ENCODE measurements at places on chromosomes 5 and 9. TPM values are rescaled to one million over a fixed set of nuclear protein-coding genes. Genes with fewer than 3 reads are reported as not detected.

GRCh38 chr5:137264573-137264972 is 234.6 kb downstream of the SPOCK1 start:
- peak; percentile 21 for DNase-seq

DNA sequence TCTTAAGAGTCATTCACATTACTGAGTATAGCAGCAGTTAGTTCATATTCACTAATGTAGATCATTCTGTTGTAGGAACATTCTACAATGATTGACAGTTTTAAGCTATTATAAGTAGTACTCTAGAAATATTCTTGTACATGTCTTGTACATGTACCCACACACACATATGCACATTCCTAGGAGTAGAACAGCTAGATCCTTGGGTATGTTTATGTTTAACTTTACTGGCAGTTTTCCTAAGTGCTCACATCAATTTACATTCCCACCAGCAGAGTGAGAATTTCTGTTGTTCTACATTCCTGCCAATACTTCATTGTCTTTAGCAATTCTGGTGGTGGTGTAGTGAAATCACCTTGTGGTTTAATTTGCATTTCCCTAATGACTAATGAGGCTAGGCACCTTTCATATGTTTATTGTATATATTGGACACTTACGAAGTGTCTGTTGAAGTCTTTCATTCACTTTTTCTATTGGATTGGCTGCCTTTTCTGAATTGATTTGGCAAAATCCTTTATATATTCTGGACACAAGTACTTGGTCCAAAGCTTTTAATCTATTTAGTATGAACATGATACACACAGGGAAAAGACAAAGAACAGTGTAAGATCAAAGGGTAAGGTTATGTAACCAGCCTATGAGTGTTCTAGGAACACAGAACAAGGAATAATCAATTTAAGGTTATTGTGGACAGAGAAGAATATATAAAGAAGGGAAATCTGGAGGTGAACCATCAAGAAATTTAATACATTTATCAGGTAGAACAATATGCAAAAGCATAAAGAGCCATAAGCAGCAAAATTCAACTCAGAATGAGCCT is 95.6 kb downstream of the MLLT3 start:
- DNase-seq, result no peak

Gene IER5L
- 6.7 TPM for total RNA-seq

DNA sequence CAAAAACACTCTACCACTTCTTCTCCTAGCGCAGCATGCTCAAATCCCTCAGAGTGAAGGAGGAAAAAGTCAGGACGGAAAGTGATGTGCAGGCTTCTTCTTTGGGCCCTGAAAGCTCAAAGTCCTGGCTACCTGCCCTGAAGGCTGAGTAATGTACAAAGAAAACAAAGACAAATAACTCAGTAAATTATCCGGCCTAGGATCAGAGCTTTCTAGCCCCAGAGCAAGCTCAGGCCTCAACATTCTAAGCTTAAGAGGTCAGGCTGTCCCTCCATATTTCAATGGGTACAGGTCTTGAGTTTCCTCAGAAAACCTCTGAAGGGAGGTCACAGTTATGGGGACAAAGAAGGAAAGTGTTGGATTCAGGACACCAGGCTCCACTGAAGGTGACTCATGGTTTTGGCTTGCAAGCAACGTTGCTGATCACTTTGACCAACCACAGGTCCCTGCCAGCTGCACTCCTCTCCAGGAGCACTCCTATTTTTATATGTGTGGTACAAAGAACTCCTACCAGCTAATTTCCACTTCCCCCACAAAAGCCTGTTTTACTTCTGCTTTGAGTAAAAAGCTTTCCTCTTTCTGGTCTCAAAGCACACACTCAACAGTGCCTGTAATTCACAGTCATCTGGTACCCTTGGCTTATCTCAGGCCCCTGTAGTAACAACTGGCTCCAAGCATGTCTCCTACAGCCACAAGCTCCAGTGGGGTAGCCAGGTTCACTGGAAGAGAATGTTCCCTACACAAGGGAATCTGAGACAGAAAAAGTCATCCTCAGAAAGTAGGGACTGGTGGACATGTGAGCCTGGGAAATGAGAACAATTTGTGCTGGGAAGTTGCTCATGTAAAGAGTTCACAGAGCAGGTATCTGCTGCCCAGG is 115.7 kb downstream of the UGCG start:
- peak; percentile 92 for DNase-seq

DNA sequence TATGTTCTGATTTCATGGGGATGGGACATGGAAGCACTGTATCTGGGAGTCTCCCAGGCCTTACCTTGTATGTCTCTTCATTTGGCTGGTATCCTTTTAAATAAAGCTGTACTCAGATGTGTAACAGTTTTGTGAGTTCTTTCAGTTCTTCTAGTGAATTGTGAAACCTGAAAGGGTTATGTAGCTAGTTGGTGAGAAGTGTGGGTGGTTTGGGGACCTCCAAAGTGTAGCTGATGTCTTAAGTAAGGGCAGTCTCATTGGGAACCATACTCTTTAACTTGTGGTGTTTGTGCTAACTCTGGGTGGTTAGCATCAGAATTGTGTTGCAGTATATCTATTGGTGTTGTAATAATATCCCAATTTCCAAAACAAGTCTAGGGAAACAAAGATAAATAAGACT is 166.9 kb upstream of the CCNH start:
- DNase-seq, result no peak

Gene MRPL50
- total RNA-seq, result 15.5 TPM

GRCh38 chr9:34343090-34343489 is 13.7 kb downstream of the NUDT2 start:
- no peak for DNase-seq

DNA sequence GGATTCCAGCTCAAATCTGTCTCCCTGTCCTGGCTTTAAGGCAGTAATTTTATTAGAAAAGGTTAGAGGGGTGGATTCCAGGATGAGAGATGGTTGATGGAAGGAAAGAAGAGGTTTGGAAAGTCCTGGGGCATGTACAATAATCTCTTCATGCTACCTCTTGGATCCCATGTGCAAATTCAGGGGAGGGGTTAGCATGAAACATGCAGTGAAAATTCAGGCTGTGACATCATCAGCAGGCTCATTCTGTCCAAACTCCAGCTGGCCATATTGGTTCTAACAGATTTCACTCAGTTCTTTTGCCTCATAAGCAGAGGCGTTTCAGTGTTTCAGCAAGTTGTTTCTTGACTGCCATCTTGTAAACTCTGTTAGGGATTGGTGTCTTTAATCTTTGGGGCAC is 55.4 kb downstream of the CYSTM1 start:
- DNase-seq, result no peak

Gene PCDHGA8
- 0.32 TPM for total RNA-seq

DNA sequence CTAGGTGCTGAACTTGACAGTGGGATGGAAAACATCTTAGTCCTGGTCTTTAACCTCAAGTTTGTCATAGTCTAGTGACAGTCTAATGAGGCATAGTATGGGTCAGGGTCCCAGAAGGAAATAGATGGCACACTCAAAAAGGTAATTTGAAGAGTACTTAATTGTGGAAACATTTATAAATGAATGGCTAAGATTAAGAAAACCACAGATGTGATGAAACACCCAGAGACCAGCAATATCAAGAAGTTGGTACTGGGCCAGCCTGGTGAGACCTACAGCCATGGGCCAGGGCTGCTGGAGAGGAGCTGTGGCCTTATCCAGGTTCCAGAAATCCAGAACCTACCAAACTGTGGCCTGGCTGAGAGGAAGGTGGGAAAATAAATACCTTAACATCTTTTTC is 93.5 kb upstream of the ATG10 start:
- no peak for DNase-seq

DNA sequence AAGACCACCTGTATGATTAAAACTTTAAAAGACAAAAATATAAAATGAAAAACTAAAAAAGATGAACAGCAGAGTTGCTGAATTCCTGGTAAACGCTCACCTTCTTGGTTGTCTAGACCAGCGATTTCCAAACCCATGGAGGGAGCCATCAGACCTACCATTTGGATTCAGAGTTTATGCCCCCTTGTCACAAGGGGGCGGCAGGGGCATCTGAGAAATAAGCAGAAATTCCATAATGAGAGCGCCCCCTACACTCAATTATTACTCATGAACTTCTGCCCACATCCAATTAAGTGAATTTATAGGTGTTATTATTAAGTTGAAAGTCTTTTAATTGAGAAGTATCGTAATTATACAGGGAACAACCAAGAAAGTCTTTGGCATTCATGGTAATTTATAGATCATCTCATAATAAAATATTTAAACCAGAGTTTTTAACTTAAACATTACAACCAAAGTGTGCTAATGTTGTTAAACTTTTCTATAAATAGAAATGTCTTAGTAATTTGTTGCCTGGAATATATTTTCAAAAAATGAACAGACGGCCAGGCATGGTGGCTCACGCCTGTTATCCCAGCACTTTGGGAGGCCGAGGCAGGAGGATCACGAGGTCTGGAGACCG is 35.2 kb upstream of the SPATA31C2 start:
- peak; percentile 56 for DNase-seq

DNA sequence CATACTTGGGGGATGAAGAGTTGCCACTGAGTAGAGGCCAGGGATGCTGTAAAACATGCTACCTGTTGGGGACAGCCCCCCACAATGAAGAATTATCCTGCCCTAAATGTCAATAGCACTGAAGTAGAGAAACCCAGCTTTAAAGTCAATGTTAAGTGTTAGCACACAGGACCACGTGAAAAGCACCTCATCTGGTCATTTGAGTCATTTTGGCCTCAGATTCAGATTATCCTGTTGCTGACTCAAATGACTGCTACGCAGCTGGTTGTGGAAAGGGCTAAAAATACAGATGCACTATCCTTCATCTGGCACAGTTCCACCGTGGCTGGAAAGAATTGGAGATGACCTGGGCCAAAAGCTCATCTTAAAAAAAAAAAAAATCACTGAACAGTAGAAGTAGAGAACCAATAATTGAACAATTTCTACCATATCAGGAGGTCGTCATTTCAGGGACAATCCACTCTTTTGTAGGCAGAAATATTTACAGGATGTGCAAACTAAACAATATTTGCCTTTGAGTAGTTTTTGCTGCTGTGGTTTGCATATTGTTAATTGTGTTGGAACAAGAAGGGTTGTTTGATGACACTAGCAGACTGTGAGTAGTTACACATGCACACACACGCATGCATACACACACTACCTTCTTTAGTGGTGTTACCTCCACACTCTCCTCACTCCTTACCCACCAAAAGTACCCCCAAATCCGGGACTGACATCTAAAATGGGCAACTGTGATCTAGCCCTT is 195.3 kb upstream of the KLF9 start:
- DNase-seq, result no peak

DNA sequence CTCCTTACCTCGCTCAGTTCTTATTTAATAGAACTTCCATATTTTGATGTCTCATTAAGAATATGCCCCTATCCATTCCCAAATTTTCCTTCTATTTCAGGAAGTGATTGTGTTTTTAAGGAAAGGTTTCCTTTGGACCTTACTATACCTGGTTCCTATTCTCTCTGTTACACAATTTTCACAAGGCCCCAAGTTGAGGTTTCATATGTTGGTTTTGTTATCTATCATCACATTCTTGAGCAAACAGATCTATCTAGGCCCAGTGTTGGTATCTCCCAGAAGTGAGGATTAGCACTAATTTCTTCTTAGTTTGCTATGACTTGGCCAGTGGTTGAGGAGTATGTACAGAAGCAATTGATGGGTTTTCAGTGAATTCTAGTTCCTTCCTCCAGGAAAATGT is 41.5 kb downstream of the ALG2 start:
- no peak for DNase-seq

Gene HAVCR1
- not detected for total RNA-seq

Gene EGR1
- 3.2 TPM for total RNA-seq

DNA sequence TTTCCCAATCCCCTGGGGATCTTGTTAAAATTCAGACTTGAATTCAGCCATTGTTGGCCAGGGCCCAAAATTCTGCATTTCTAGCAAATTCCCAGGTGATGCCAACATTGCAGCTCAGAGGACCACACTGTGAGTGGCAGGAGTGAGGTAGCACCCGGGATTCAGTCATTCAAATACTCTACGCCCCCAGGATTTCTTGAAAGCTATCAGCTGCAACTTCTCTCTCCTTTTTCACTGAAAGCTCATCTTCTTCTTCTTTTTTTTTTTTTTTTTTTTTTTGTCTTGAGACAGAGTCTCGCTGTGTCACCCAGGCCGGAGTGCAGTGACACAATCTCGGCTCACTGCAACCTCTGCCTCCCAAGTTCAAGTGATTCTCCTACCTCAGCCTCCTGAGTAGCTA is 19.3 kb upstream of the ANKH start:
- no peak for DNase-seq

DNA sequence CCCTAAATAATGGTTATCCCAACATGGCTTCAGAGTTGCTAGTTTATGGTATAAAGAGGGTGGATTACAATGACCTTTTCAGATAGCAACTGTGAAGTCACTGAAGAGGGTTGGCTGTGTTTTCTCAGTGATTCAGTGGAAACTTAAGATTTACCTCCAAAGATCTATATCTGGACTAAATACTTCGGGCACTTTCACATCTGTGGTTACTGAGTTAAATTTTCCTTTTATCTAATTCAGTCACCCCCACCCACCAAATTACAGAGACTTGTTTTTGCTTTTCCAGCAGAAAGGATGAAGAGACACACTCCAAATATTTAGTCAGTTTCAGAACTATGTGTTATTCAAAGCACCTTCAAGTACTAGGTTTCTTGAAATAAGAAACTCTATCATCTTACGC is 573.2 kb downstream of the CCDC171 start:
- DNase-seq, result no peak

- no peak for DNase-seq
These were observed 295.5 kb downstream of the DTWD2 start for GRCh38 chr5:118692811-118693342.

Gene GPR150
- total RNA-seq, result not detected

- DNase-seq, result no peak
These were observed 138.3 kb upstream of the DMAC1 start for GRCh38 chr9:7937761-7938491.

GRCh38 chr9:80550181-80550580 is 978.4 kb downstream of the TLE4 start:
- no peak for DNase-seq

DNA sequence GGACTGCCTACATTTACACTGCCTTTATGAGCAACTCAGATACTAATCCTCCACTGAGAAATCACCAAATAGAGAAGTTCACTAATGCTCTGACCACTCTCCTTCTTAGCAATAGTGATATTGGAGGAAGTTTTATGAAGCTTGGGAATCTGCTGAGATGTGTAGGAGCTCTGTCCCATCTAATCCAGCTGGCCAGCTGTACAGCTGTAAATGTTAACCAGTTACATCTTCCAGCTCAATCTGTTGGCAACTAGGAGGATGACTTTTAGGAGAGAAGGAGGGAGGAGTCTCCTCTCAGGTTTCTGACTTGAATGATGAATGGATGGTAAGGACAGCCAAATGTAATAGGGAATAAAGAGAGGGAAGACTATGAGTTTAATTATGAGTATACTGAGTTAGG is 36.3 kb upstream of the LRRC19 start:
- no peak for DNase-seq

- DNase-seq, result no peak
These were observed 577 bp downstream of the TUT7 start for GRCh38 chr9:86353655-86354010.

Gene CDC20B
- not detected for total RNA-seq

GRCh38 chr5:154898210-154898609 is 39.8 kb downstream of the CNOT8 start:
- DNase-seq, result no peak

DNA sequence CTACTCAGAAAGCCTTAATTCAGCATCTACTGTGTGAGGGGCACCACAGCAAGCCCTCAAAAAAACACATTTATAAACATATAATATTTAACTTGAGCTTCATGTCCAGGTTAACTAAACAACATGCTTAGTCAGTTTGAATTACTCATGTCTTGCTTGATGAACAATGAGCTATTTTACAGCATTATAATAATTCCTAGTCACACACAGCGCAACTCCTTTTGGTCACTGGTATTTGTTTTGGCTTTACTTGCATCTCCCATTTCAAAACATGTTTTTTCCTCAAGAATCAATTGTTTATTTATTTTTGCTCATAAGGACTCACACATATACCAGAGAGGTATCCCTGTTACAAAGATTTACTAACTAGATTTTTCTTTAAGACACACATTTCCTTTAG is 616.7 kb upstream of the DAB2 start:
- DNase-seq, result peak; percentile 54
